NCI-H1105 (cell line): ENCODE measurements at places on chromosomes 5 and 9.

DNA sequence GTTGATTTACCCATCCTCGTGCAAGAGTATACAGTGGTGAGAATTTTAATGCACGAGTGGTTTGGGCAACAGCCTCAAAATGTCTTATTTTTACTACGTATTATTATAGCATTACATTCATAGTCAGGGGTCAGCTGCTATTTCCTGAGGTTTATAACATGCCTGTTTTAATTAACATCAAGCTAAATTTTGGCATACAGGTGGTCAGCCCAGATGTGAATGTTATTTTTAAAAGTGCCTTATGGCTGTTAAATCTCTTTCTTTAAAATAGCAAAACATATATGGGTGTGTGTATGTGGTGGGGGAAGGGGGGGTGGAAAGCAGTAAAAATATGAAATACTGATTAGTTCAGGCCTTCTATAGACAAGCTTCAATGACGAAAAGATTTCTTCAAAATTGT, 424.5 kb upstream of the CLINT1 start:
- DNase-seq: no peak

GRCh38 chr9:34589636-34590380, at the start of gene CNTFR:
CNTFR (minus strand) TSS chr9:34589724; CDS start chr9:34568981, 20,743 bp downstream.
- peak; percentile 59 for DNase-seq

GRCh38 chr9:616694-617093, 224.8 kb upstream of the DMRT1 start:
- DNase-seq: no peak

DNA sequence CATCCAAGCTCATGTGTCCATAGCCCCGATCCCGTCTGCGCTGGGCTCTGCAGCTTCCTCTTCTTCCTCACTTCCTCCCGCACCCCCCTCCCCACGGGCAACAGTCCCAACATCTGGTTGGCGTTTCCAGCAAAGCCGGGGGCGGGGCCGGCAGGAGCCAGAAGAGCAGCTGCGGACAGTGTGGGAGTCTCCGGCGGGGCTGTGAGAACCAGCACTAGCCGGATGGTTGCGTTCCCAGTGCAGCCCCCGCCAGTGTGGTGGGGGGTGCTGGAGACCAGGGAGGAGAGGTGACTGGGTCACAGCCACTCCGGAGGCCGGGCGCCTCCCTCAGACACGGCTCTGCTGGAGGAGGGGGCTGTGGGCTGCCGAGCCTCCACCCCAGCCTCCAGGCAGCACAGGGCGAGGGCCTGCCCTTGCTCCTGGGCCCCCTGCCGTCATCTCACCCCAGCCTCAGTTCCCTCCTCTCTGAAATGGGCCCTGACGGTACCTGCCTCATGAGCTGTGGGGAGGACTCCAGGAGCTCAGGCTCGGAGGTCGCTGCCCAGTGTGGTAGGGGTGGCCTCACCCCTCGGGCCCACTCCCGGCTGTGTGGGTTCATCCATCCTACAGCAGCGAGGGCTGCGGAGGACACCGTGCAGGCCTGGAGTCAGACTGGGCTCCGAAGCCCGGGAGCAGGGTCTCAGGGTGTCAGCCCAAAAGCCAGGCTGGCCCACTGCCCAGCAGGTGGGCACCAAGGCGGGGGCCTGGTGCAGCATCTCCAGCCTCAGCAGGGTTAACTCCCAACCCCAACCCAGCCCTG, 41.5 kb upstream of the NOTCH1 start:
- DNase-seq: no peak

DNA sequence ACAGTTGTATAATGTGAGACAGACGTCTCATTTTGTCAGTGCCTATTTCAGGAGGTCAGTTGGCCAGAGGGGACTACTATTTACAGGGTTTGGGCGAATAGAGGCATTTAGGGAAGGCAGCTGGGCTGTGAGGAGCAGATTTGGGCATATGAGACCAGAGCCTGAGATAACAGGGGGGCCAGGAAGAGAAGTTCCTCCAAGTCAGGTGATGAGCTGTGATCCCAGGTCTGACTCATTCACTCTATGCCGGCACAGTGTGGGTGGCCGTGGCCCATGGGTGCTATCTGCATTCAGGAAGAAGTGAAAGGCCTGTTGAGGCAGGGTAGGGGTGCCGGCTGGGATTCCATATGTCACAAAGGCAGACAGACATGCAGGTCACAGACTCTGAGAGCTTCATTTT, 142.8 kb downstream of the PDZD2 start:
- DNase-seq: no peak

DNA sequence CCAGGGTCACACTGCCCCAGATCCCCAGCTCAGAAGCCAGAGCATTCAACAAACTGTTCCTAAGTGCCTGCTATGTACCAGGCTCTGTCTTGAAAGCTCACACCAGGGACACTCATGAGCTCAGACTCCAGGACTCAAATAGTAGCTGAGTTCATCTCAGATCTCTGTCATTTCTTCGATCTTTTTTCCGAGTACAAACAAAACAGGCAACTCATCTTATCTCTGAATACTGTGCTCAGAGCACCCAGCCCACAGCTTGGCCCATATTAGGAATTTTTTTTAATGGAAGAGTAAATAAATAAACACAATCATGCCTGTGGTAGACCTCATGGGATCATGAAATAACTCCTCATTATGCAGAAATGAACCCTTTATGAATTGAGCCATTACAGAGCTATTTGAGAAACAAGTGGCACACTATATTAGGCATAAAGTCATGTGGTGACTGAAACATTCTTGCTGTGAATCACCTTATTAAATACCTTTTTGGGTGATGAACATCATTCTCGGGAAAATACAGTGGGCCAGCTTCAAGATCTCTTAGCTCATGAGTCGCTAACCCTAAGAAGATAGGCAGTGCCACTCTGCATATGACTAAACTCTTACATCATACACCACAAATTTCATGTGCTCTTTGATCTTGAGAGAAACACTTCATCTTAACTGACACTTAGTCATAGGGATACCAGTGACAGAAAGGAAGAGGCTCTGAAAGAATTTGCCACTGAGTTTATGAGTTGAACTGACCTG, 9.9 kb downstream of the SH3RF2 start:
- no peak for DNase-seq

- no peak for DNase-seq
These were observed 217.3 kb upstream of the IL12B start for GRCh38 chr5:159547466-159548195.

DNA sequence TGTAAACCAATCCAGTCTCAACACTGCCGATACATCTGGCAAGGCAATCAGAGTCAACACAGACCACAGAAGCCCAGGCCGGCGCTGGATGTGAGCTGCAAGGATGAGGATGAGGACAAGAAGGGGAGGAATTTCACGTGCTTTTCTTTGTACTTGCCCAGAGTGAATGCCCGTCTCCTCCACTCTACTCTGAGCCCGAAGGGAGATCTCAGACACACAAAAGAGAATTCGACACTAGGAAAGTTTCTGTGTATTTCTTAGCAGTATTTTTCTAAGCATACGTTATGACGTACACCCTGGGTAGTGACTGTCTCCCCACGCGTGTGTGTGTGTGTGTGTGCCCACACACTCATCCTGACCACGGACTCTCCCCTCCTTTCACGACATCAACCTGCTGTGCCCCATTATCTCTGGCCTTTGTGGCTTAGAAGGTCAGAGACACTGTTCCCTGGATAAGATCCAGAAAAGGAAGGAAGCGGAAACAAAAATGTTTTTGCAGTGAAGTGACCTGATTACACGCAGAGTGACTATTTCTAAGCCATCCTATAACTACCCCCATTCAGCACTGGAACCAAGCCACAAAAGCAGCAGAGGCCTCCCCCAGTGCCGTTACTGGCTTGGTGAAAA, 227.3 kb upstream of the DAPK1 start:
- no peak for DNase-seq

DNA sequence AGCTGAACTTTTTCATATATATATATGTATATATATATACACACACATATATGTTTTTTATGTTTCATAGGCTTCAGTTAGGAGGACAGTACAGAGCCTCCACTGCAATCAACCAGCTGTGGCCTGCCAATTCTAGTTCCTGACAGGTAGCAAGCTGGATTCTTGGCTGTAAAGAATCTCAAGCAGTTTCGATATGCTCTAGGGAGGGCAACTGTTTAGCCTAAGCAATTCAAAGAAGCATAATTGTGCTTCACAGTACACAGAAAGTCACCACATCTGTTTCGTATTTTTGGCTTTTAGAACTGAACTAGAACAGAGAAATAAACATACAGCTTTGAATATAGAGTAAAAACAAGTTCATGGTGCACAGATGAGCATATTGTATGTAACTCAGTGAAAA, 152.4 kb upstream of the ARRDC3 start:
- no peak for DNase-seq

DNA sequence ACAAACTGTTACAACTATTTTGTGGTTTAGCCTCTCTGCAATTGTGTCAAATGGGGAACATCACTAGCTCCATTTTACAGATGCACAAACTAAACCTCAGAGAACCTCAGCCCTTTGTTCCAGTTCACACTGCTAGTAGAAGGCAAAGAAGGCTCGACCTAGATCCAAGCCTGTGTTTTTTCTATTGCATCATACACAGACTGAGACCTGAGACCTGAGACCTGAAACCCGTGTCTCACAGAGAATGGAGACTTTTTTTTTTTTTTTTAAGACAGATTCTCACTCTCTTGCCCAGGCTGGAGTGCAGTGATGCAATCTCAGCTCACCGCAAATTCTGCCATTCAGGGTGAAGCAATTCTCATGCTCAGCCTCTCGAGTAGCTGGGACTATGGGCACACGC, 120.8 kb downstream of the GALNT10 start:
- DNase-seq: no peak

GRCh38 chr9:123438321-123438720, 82.3 kb downstream of the CRB2 start:
- DNase-seq: no peak

DNA sequence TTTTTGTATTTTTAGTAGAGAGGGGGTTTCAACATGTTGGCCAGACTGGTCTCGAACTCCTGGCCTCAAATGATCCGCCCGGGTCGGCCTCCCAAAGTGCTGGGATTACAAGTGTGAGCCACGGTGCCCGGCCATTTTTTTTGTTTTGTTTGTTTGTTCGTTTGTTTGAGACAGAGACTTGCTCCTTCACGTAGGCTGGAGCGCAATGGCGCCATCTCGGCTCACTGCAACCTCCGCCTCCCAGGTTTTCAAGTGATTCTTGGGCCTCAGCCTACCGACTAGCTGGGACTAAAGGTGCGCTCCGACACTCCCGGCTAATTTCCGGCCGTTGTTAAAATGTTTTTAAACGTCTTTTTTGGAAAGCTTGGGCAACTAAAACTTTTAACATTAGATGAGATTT, 54.0 kb downstream of the SHOC1 start:
- DNase-seq: no peak

DNA sequence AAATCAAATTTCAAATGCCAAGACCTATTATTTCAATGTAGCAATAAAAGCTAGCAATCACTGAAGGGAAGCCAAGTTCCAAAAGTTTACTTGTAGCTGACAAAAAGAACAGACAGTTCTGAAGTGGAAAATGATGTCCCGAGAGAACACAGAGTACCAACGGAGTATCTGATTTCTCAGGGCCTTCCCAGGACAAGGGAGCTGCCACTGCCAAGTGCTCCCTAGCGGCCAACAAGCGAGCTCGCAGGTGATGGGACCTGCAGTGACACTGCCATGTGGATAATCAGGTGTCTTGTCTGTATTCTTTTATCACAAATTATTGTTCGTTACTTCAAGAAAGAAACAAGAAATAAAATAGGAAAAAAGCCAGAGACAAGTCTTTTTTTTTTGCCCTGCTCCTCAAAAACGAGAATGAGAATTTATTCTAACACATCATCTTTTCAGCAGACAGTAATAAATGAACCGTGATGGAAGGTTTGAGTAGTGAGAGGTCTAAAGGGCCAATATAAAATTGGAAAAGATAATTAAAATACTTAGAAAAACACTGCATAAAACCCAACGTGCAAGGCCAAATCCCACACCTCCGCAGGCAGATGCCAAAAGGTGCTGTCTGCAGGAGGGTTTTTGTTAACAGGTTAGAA, 159.4 kb downstream of the MYO10 start:
- DNase-seq: no peak

- no peak for DNase-seq
These were observed 155.6 kb downstream of the SMARCA2 start for GRCh38 chr9:2170722-2171121.

DNA sequence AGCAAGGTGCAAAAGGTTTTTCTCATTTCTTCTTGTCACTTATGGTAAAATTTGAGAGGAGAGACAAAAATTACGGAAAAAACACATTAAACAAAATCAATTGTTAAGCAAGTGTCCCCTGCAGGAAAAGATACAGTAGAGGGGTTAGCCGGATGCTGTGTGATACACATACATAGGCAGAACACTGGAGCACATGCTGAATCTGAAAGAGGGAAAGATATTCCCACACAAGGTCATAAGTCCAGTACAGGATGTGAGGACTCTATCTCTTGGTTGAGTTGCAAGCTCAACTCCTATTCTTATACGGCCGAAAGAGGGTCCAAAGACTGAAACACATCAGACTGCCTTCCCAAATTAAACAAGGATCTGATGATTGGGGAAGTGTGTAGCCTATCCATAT, 427.5 kb upstream of the NUDT12 start:
- no peak for DNase-seq

DNA sequence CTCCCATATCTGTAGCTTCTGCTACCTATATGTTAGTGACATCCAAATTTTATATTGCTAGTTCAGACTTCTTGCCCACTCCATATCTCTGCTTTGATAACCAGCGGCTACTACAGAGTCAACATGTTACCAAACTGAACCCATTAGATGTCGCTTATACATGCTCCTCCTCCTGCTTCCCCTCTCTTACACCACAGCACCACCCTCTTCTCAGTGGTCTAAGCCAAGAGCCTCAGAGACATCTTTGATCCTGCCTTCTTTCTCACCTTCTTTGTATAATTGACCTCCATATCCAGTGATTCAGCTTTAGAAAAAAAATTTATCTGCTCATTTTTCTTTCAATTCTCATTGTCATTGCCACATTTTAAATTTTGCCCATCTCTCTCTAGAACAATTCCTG, 408.2 kb upstream of the TLE4 start:
- no peak for DNase-seq

DNA sequence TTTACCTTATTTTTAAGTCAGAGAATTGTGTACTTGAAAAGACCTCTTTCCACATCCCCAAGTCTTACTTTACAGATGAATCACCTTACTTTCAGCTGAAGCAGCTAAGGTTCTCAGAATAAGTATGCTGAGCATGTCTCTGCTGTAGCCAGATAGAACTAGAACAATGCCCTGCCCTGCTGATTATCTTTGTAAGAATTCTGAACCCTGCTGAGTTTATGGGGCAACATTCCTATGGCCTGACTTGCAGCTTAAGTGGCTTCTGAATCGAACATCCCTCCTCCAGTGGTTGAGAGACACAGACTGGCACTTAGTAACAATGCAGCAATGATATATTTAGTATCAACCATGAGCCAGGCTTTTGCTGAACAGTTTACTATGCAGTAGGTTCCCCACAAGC, 592.0 kb upstream of the WWC1 start:
- DNase-seq: no peak

- DNase-seq: no peak
These were observed 4.6 kb upstream of the RNU6ATAC start for GRCh38 chr9:134168757-134169550.

DNA sequence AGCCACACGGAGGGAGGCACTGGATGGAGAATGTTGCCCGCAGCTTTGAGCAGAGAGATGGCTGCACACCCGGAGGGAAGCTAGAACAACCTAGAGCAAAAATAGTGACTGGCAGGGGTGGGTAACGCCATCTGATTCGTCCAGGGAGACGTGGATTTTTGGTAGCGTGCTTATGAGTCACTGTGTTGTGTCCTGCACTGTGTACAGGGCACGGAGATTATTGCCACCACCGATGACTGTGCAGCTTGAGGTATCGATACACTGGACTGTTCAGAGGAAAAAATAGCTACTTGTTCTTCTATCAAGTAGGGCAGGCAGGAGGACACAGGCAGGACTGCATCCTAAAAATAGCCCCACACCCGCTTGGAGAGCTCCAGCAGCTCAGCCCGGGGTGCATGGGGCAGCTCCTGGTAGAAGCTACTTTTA, 6.0 kb downstream of the UBE2QL1 start:
- no peak for DNase-seq
